ENCODE measurements at places on chromosomes 3 and 15. TPM values are rescaled to one million over a fixed set of nuclear protein-coding genes. Genes with fewer than 3 reads are reported as not detected.

DNA sequence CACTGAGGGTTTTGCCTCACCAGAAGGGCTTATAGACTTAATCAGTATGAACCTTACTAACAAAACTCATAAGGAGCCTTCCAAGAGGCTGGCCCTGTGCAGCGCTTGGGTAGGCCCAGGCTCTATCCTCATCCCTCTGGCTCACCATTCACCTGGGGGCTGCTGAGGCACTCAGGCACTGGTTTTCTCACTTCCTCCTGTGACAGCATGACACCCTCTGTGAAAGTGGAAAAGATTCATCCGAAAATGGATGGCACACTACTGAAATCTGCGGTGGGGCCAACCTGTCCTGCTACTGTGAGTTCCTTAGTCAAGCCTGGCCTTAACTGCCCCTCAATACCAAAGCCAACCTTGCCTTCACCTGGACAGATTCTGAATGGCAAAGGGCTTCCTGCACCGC lies 41.3 kb downstream of the PSMD6 start:
- no peak overlapping the region for H3K4me3 ChIP-seq
- H3K36me3 ChIP-seq, result peaks cover 30% of the 10 kb centered on the region
- H3K27ac ChIP-seq, result peak overlapping the region; percentile 78
- no peak for DNase-seq
- peaks cover 68% of the 10 kb centered on the region for H3K4me1 ChIP-seq
- no peaks in the 10 kb centered on the region for H3K27me3 ChIP-seq

Gene ARMC8
- 61.1 TPM for polyA plus RNA-seq

- H3K27ac ChIP-seq, result no peak overlapping the region
- H3K4me1 ChIP-seq, result peaks cover 6% of the 10 kb centered on the region
- H3K27me3 ChIP-seq, result no peaks in the 10 kb centered on the region
- DNase-seq, result no peak
Observed at GRCh38 chr3:188827103-188827502, 344.7 kb upstream of the TPRG1 start.

- DNase-seq, result no peak
- no peaks in the 10 kb centered on the region for H3K36me3 ChIP-seq
- H3K27ac ChIP-seq, result peak overlapping the region; percentile 78
- H3K27me3 ChIP-seq, result peaks cover 6% of the 10 kb centered on the region
- no peak overlapping the region for H3K4me3 ChIP-seq
Observed at GRCh38 chr15:84737005-84737404, 11.4 kb upstream of the ZNF592 start.

DNA sequence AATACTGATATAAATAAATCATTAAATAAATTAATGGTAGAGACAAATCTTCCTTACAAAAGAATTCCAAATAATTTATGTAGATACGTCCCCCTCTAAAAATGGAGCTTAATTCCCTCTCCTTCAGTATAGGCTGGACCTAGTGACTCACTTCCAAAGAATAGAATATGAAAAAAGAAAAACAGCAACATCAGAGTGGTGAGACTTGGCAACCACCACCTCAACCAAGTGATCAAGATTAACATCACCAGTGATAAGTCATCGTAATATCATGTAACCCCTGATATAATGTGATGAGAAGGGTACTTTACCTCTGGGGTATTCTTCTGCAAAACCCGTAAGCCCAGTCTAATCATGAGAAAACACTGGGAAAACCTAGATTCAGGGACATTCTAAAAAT lies 13.4 kb downstream of the GOLGB1 start:
- no peak for DNase-seq
- no peak overlapping the region for H3K4me3 ChIP-seq
- peak overlapping the region; percentile 59 for H3K27ac ChIP-seq
- H3K4me1 ChIP-seq, result peaks cover 66% of the 10 kb centered on the region
- no peaks in the 10 kb centered on the region for H3K27me3 ChIP-seq

DNA sequence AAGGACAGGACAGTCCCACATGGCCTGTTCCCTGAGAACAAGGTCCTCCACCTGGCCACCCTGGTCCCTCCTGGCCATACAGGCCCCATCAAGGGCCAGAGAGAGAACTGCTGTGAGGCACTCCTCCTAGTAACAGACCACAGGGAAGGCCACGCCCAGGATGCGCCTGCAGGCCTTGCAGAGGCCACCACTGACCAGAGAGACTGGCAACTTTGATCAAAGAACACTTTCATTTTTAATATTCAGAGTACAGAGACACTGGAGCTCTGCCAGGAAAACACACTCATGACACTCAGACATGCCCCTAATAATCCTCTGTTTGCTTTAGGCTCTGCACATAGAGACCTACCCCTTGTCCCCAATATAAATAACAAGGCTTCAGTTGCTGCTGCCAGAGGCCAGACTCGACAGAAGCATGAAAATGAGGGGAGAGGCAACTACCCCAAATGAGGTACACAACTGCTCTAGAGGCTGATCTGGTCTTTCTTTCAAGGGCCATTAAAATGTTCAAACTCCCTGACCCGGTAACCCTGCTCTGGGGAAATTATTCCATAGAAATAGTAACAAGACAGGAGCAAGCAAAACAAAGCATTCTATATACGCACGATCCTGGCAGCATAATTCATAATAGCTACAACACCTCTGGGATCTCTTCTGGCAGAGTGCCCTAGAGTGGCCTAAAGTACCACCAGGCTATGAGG lies 44.8 kb downstream of the CCDC12 start:
- H3K4me1 ChIP-seq, result peaks cover 79% of the 10 kb centered on the region
- H3K27me3 ChIP-seq, result peaks cover 21% of the 10 kb centered on the region
- H3K4me3 ChIP-seq, result peak overlapping the region; percentile 69
- H3K27ac ChIP-seq, result peak overlapping the region; percentile 93
- DNase-seq, result peak; percentile 55

- no peaks in the 10 kb centered on the region for H3K36me3 ChIP-seq
- no peak overlapping the region for H3K27ac ChIP-seq
- no peak for DNase-seq
- no peaks in the 10 kb centered on the region for H3K4me1 ChIP-seq
- H3K27me3 ChIP-seq, result peaks cover 2% of the 10 kb centered on the region
Observed at GRCh38 chr15:65331811-65332210, 27.3 kb downstream of the RNU5B-1 start.

- no peaks in the 10 kb centered on the region for H3K4me1 ChIP-seq
- no peak overlapping the region for H3K4me3 ChIP-seq
- DNase-seq, result no peak
- H3K36me3 ChIP-seq, result no peaks in the 10 kb centered on the region
- no peak overlapping the region for H3K27ac ChIP-seq
Observed at GRCh38 chr3:132236701-132237651, 80.2 kb upstream of the ACP3 start.

Gene ZNF660
- polyA plus RNA-seq, result 2.6 TPM

- DNase-seq, result no peak
- H3K4me1 ChIP-seq, result peaks cover 5% of the 10 kb centered on the region
- no peaks in the 10 kb centered on the region for H3K36me3 ChIP-seq
Observed at GRCh38 chr15:69595009-69595791, 142.6 kb downstream of the RPLP1 start.

DNA sequence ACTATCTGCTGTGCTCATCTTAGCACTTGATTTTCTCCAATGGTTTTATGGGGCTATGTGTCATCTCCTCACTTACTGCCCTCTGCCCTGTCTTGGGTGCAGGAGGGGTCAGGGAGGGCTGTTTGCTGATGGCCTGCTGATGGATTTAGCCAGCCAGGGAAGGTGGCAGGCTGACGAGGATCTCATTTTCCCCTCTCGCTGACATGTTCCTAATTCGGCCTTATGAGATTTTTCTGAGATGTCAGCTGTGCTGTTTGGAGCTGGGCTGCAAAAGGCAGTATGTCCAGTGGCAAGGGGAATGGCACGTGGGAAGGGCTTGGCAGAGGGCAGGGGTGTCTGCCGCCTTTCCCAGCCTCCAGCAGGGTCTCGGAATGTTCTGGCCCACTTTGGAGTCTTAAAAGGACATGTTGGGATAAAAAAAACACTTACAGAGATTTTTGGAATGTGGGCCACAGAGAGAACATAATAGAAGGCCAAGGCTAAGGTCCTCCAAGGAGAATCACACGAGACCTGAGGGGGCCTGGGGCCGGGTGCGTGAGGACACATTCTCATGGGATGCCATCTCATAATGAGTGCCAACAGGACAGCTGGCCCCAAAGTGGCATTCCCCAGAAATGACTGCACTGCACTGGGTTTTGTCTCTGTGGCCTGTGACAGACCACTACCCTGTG lies 303.8 kb downstream of the TLE3 start:
- no peaks in the 10 kb centered on the region for H3K4me1 ChIP-seq
- H3K27ac ChIP-seq, result no peak overlapping the region
- no peaks in the 10 kb centered on the region for H3K36me3 ChIP-seq

DNA sequence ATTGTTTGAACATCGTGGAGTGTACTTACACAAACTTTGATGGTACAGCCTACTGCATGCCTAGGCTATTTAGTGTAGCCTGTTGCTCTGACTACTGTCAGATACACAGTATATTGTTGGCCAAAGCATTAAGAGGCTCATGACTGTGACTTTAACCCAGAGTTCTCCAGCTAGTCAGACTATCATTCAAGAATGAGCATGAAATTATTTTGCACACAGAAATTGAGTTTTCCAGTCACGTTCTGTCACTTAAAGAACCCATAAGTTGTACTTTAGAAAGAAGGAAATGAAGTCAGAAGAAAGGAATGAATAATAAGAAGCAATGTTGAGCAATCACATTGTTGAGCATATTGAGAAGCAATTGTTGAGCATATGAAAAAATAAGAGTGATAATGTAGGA lies 37.6 kb upstream of the SLC22A13 start:
- H3K4me1 ChIP-seq, result no peaks in the 10 kb centered on the region
- no peak overlapping the region for H3K4me3 ChIP-seq
- peaks cover 2% of the 10 kb centered on the region for H3K27me3 ChIP-seq
- no peak for DNase-seq
- H3K36me3 ChIP-seq, result peaks cover 40% of the 10 kb centered on the region

DNA sequence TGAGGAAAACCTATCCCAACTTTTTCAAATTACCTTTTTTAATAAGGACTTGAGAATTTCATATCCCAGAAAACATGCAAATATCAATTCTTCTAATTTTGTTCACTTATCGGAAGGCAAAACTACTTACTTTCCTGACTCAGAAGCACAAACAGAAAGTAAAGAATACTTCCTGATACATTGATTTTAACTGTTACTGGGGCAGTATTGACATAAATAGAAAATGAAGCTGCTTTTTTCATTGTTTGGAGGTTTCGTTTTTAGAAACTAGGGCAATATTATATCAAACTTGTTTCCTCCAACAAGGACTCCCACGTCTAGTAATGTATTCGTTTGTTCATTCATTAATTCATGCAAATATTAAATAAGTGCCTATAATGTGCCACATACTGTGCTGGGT lies 19.1 kb downstream of the PAQR9 start:
- H3K4me1 ChIP-seq, result peaks cover 6% of the 10 kb centered on the region
- H3K4me3 ChIP-seq, result peak overlapping the region; percentile 74
- H3K27ac ChIP-seq, result no peak overlapping the region
- H3K27me3 ChIP-seq, result no peaks in the 10 kb centered on the region
- DNase-seq, result no peak

DNA sequence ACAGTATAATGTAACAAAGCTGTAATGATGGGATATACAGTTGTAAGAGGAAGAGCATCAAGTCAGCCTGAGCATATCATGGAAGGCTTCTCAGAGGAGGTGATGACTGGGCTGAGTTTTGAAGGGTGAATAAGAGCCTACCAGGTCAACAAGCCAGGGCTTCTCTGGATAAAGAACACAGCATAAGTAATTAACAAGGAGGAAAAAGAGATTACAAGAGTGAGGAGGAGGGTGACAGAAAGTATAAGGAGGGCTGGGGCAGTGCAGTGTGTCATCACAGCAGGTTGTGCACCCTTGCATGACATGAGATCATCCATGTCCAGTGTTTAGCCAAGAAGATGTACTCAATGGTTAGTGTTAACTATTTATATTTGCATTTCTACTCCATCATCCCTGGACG lies 16.9 kb upstream of the SPATA12 start:
- no peaks in the 10 kb centered on the region for H3K4me1 ChIP-seq
- no peak overlapping the region for H3K4me3 ChIP-seq
- H3K36me3 ChIP-seq, result no peaks in the 10 kb centered on the region
- DNase-seq, result no peak

Gene MAP6D1
- not detected for polyA plus RNA-seq

DNA sequence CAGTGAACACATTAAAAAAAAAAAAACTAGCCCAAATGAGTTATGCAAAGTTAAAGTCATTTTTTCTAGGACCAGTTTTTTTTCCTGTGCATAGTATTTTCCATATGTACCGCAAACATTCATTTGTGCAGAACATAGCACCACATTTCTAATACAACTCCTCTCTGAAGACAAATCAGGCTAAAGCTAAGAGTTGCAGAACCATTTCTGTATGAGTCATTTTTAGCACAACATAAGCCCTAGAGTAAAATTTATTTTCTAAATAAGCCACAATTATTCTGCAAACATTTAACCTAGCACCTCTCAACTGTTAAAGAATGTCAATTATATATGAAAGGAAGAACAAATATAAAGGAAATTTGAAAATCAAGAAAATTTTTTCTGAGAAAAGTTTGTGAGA lies 375.8 kb downstream of the TIGIT start:
- no peak overlapping the region for H3K27ac ChIP-seq
- no peak overlapping the region for H3K4me3 ChIP-seq
- peaks cover 10% of the 10 kb centered on the region for H3K4me1 ChIP-seq
- peaks cover 1% of the 10 kb centered on the region for H3K27me3 ChIP-seq
- no peak for DNase-seq
- H3K36me3 ChIP-seq, result no peaks in the 10 kb centered on the region

Gene USP19
- 38.3 TPM for polyA plus RNA-seq

DNA sequence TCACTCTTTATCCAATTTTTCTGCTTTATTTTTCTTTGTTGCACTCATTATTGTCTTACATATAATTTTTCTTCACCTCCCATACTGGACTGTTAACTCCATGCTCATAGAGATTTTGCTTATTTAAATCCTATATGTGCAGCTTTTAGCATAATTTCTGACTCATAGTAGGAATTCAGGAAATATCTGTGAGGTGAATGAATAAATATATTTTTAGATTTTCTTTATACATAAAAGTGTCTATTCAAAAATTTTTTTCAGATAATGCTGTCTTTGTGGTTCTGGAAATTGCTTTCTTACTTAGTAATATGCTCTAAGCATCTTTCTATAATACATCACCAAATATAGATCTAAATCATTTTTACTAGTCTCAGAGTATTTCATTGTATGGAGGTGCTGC lies 191.8 kb upstream of the SUCLG2 start:
- H3K27me3 ChIP-seq, result peaks cover 4% of the 10 kb centered on the region
- DNase-seq, result no peak
- no peak overlapping the region for H3K4me3 ChIP-seq
- no peaks in the 10 kb centered on the region for H3K36me3 ChIP-seq
- H3K4me1 ChIP-seq, result no peaks in the 10 kb centered on the region
- H3K27ac ChIP-seq, result no peak overlapping the region

- no peak overlapping the region for H3K4me3 ChIP-seq
- no peak overlapping the region for H3K27ac ChIP-seq
- H3K27me3 ChIP-seq, result peaks cover 4% of the 10 kb centered on the region
- no peaks in the 10 kb centered on the region for H3K4me1 ChIP-seq
- no peaks in the 10 kb centered on the region for H3K36me3 ChIP-seq
- DNase-seq, result peak; percentile 3
Observed at GRCh38 chr3:146640955-146641867, 36.1 kb upstream of the PLSCR5 start.

Measured in immature natural killer cell (primary cell).